Stomach (tissue), 19 donors: ENCODE measurements at places on chromosomes 6 and 20. TPM values are rescaled to one million over a fixed set of nuclear protein-coding genes. Genes with fewer than 3 reads are reported as not detected.

DNA sequence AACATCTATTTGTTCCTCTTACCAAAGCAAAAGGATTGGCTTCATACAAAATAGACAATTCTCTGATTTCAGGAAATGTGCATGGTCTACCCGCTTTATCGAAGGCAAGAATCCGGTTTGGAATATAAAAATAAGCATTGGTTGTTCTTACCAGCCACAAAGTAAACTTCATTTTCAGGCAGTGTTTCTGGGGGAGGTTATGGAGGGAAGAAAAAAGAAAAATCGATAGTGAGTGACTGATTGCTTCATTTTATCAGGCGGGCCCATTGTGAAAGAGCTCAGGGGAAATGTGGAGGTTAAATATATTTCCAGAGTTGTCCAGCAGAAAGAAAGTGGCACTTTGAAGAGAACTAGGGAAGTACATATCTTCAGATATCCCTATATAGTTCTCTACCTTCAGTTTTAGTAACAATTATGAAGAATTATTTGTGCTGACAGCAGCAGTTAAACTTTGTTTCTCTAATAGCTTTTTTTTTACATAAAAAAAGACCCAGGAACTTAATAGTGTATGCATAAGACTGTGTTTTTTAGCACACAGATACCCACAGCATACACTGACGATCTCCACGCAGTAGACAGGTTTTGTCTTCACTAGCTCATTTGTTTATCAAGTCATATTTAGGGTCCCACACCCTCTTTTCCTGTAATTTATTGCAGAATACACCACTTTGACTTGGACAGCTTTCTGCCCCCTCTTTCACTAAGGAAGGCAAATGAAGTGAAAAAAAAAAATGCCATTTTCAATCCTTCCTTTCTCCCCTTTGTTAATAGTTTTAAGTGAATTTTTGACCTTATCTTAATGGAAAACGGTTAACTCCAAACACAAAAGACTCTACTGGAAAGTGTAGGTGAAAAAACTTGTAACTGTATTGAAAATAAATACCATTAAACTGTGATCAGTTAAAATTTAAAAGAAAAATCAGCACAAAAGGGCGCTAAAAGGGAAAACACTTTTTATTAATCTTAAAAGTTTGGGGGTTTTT lies 2.9 kb downstream of the POU3F2 start:
- H3K27ac ChIP-seq: no peak overlapping the region
- no peak for DNase-seq
- H3K27me3 ChIP-seq: peaks cover 32% of the 10 kb centered on the region
- peaks cover 38% of the 10 kb centered on the region for H3K4me1 ChIP-seq

- H3K27me3 ChIP-seq: peaks cover 46% of the 10 kb centered on the region
- H3K27ac ChIP-seq: no peak overlapping the region
- H3K4me1 ChIP-seq: peaks cover 2% of the 10 kb centered on the region
- DNase-seq: no peak
- H3K36me3 ChIP-seq: no peaks in the 10 kb centered on the region
Measured at GRCh38 chr20:46317685-46318177, 9.4 kb upstream of the CDH22 start.

Gene PDYN
- total RNA-seq: not detected

Gene JPH2
- total RNA-seq: 42.0 TPM

Gene RNF5
- 50.9 TPM for total RNA-seq

DNA sequence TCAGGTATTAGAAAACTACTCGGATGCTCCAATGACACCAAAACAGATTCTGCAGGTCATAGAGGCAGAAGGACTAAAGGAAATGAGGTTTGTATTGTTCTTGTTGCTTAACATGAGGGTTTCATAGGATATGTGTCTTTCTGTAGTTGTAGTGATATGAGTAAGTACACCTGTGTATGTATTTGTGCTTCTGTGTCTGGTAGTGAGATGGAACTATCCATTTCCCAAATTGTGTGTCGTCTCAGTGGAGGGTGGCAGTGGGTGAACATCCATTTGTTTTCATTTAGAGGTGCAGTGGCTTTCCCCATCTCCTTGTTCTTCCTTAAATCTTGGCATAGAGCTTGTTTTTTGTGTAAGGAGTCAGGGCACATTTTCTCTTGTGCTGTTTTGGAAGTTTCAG lies 8.2 kb downstream of the ASXL1 start:
- H3K27me3 ChIP-seq: no peaks in the 10 kb centered on the region
- no peak overlapping the region for H3K4me3 ChIP-seq
- H3K4me1 ChIP-seq: peaks cover 72% of the 10 kb centered on the region
- DNase-seq: no peak
- H3K27ac ChIP-seq: no peak overlapping the region

- H3K36me3 ChIP-seq: no peaks in the 10 kb centered on the region
- H3K27me3 ChIP-seq: no peaks in the 10 kb centered on the region
- H3K4me1 ChIP-seq: peaks cover 9% of the 10 kb centered on the region
Measured at GRCh38 chr6:148240461-148240840, 102.2 kb upstream of the SASH1 start.

DNA sequence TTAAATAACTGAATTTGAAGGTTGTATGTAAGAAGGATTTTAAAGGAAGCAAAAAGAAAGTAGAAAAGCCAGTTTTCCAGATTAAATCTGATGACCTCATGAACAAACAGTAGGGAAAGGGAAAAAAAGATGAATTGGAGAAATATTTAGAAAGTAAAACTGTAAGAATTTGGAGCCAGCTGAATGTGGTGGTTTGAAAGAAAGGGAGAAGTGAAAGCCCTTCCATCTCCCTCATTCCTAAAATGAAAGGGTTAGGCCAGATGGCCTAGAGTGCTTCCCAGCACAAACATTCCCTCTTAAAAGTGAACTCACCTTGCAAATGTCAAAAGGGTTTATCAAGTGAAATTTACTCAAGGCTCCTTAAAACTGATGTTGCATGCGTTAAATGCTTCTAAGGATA lies 139.3 kb upstream of the COL21A1 start:
- no peak for DNase-seq
- H3K36me3 ChIP-seq: no peaks in the 10 kb centered on the region
- H3K27me3 ChIP-seq: no peaks in the 10 kb centered on the region
- H3K27ac ChIP-seq: no peak overlapping the region
- peaks cover 19% of the 10 kb centered on the region for H3K4me1 ChIP-seq

Gene PPP1R3G
- 0.29 TPM for total RNA-seq
